ENCODE measurements at places on chromosomes 2 and 18. TPM values are rescaled to one million over a fixed set of nuclear protein-coding genes. Genes with fewer than 3 reads are reported as not detected.

The BOD1L2 gene
- not detected for total RNA-seq

- H3K4me3 ChIP-seq, result no peak overlapping the region
- DNase-seq, result no peak
- no peak overlapping the region for H3K27ac ChIP-seq
- H3K4me1 ChIP-seq, result no peaks in the 10 kb centered on the region
- no peaks in the 10 kb centered on the region for H3K27me3 ChIP-seq
- no peaks in the 10 kb centered on the region for H3K36me3 ChIP-seq
Measured at GRCh38 chr2:225415792-225416191, 16.3 kb downstream of the NYAP2 start.

- H3K36me3 ChIP-seq, result no peaks in the 10 kb centered on the region
- no peak overlapping the region for H3K4me3 ChIP-seq
- peak overlapping the region; percentile 28 for H3K27ac ChIP-seq
- H3K27me3 ChIP-seq, result no peaks in the 10 kb centered on the region
Measured at GRCh38 chr2:46171411-46171953, 125.7 kb upstream of the EPAS1 start.

DNA sequence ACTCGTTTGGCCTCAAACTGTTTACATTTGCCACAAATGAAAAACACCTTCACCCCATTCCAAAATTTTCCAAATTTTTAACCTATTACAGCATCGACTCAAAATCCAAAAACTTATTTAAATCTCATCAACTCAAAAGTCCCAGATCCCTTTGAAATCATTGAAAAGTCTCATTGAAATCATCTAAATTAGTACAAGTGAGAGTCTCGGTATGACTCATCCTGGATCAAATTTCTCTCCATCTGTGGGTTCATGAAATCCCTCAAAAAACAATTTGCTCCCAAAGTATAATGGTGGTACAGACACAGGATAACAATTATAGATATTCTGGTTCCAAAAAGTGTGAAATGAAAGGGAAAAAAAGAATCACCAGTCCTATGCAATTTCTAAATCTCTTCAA is 65.1 kb downstream of the LRP1B start:
- no peaks in the 10 kb centered on the region for H3K4me1 ChIP-seq
- H3K27ac ChIP-seq, result no peak overlapping the region
- H3K4me3 ChIP-seq, result no peak overlapping the region
- no peaks in the 10 kb centered on the region for H3K36me3 ChIP-seq
- DNase-seq, result no peak

All from thoracic aorta (tissue), 2 donors.